Activated T-cell treated with anti-CD3 and anti-CD28 coated beads, Interleukin-2, amount 50 U/mL, for 24 hours (primary cell): ENCODE measurements at places on chromosomes 2 and 18.
A peak's percentile ranks its signal among the peaks of the same experiment; 100 is the strongest.

- H3K36me3 ChIP-seq, result no peaks in the 10 kb centered on the region
- peaks cover 17% of the 10 kb centered on the region for H3K4me1 ChIP-seq
- H3K4me3 ChIP-seq, result no peak overlapping the region
- peaks cover 30% of the 10 kb centered on the region for H3K27me3 ChIP-seq
- no peak overlapping the region for H3K27ac ChIP-seq
Measured at GRCh38 chr2:112779598-112779997, 4.7 kb downstream of the IL1A start.

GRCh38 chr18:8174771-8175170, 434.5 kb upstream of the RAB12 start:
- no peak for DNase-seq
- H3K27me3 ChIP-seq, result no peaks in the 10 kb centered on the region
- no peaks in the 10 kb centered on the region for H3K4me1 ChIP-seq
- no peaks in the 10 kb centered on the region for H3K36me3 ChIP-seq
- no peak overlapping the region for H3K27ac ChIP-seq

- no peak for DNase-seq
- H3K27ac ChIP-seq, result no peak overlapping the region
- no peaks in the 10 kb centered on the region for H3K4me1 ChIP-seq
- no peak overlapping the region for H3K4me3 ChIP-seq
Measured at GRCh38 chr18:1627494-1627893, 722.8 kb downstream of the ADCYAP1 start.

- H3K27ac ChIP-seq, result peak overlapping the region; percentile 91
- H3K4me3 ChIP-seq, result peak overlapping the region; percentile 64
- peaks cover 35% of the 10 kb centered on the region for H3K27me3 ChIP-seq
- peak; percentile 73 for DNase-seq
- H3K4me1 ChIP-seq, result peaks cover 59% of the 10 kb centered on the region
Measured at GRCh38 chr2:11829947-11830707, 83.7 kb downstream of the LPIN1 start.

GRCh38 chr2:181378491-181378890, 78.7 kb upstream of the ITGA4 start:
- DNase-seq, result no peak
- peaks cover 2% of the 10 kb centered on the region for H3K36me3 ChIP-seq
- no peak overlapping the region for H3K27ac ChIP-seq
- H3K4me1 ChIP-seq, result peaks cover 6% of the 10 kb centered on the region
- no peaks in the 10 kb centered on the region for H3K27me3 ChIP-seq

DNA sequence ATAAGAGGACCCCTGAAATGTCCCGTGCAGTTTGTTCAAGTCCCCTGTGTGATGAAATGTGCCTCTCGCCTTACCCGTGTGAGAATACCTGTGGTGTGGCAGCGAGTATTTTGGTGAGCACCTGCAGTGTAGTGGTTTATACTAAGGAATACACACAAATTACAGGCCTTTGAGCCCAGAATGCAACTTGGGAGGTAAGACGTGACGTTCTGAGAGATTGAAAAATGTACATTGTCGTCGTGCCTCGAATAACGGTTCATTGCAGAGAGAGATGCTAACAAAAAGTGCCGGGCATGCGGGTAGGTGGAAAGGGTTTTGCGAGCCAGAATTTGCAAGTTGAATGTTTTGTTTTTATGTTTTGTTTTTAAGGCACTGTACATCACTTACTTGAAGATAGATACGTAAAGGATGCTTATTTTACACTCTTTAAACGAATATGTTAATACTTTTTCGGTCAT, 867 bp downstream of the RBBP8 start:
- peaks cover 22% of the 10 kb centered on the region for H3K4me1 ChIP-seq
- H3K4me3 ChIP-seq, result peak overlapping the region; percentile 91
- H3K36me3 ChIP-seq, result peaks cover 46% of the 10 kb centered on the region
- H3K27ac ChIP-seq, result peak overlapping the region; percentile 97
- H3K27me3 ChIP-seq, result no peaks in the 10 kb centered on the region

- no peak overlapping the region for H3K27ac ChIP-seq
- no peaks in the 10 kb centered on the region for H3K4me1 ChIP-seq
- H3K36me3 ChIP-seq, result no peaks in the 10 kb centered on the region
- H3K4me3 ChIP-seq, result no peak overlapping the region
- H3K27me3 ChIP-seq, result no peaks in the 10 kb centered on the region
Measured at GRCh38 chr18:39701839-39702238, 2136.2 kb upstream of the CELF4 start.

GRCh38 chr2:209600341-209601171, 171.1 kb upstream of the UNC80 start:
- H3K36me3 ChIP-seq, result no peaks in the 10 kb centered on the region
- no peak for DNase-seq
- no peak overlapping the region for H3K27ac ChIP-seq
- no peaks in the 10 kb centered on the region for H3K27me3 ChIP-seq
- H3K4me3 ChIP-seq, result no peak overlapping the region
- no peaks in the 10 kb centered on the region for H3K4me1 ChIP-seq

GRCh38 chr18:21820033-21820810, 79.6 kb downstream of the MIB1 start:
- H3K4me1 ChIP-seq, result no peaks in the 10 kb centered on the region
- peaks cover 74% of the 10 kb centered on the region for H3K36me3 ChIP-seq
- H3K4me3 ChIP-seq, result no peak overlapping the region
- H3K27me3 ChIP-seq, result no peaks in the 10 kb centered on the region
- no peak for DNase-seq

- H3K27me3 ChIP-seq, result peaks cover 19% of the 10 kb centered on the region
- no peak for DNase-seq
- H3K36me3 ChIP-seq, result no peaks in the 10 kb centered on the region
- H3K4me3 ChIP-seq, result no peak overlapping the region
- no peak overlapping the region for H3K27ac ChIP-seq
Measured at GRCh38 chr18:22552899-22553460, 135.3 kb upstream of the CTAGE1 start.

GRCh38 chr2:71804281-71804751, 343.3 kb downstream of the CYP26B1 start:
- H3K27ac ChIP-seq, result no peak overlapping the region

DNA sequence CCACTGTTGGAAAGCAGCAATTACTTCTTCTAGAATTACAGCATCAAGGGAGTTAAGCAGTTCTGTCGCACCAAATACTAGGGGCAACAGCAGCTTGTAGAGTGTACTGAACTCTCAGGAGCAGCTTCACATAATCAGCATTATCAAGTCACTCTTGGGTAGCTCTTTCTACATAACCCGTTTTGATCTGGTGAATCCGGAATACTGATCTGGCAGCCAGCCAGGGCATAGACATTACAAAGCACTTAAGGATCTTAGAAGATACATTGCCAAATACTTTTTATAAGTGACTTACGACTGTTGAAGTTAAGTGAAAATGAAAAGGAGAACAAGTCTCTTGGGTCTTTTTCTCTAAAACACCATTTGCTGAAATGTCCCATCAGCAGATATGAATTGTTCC, 73.2 kb upstream of the NETO1 start:
- H3K27ac ChIP-seq, result no peak overlapping the region
- no peak overlapping the region for H3K4me3 ChIP-seq
- no peaks in the 10 kb centered on the region for H3K36me3 ChIP-seq
- no peaks in the 10 kb centered on the region for H3K4me1 ChIP-seq

DNA sequence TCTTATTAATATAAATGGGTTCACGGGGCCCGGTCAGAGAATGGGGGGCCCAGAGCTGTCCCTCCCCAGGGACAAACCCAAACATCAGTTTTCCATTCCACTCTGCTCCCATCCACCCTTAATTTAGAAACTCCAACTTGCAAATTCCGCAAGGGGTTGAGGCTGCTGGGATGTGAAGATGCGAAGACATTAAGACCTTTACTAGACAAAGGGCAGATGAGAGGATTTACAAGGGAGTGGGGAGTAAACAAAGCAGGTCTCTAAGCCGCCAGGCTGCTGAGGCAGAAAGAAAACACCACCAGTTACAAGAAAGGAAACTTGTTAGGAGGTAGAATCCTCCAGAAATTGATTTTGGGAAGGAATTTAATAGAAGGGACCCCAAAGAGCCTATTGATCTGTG, 33.1 kb downstream of the MARCO start:
- DNase-seq, result no peak
- H3K27ac ChIP-seq, result no peak overlapping the region
- no peaks in the 10 kb centered on the region for H3K36me3 ChIP-seq
- H3K4me3 ChIP-seq, result no peak overlapping the region
- H3K4me1 ChIP-seq, result no peaks in the 10 kb centered on the region
- peaks cover 15% of the 10 kb centered on the region for H3K27me3 ChIP-seq

DNA sequence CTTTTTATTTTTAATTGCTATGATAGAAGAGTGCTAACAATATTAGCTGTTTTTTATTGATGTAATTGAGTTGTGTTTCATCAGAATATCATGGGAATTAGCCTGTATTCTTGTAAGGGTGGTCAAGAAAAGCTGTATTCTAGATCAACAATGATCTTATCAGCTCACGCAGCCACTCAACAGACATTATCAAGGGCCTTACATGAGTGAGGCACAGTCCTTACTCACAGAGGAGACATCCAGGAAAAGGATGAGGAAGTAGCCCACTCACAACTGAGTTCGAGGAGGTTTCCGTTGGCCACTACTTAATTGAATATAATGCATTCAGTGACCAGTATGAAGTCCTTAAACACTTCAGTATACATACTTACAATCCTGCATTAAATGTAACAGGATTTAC, 152.5 kb downstream of the AFF3 start:
- no peaks in the 10 kb centered on the region for H3K27me3 ChIP-seq
- no peak overlapping the region for H3K27ac ChIP-seq
- H3K4me1 ChIP-seq, result no peaks in the 10 kb centered on the region
- no peak overlapping the region for H3K4me3 ChIP-seq
- no peak for DNase-seq
